Suppressor macrophage (primary cell): ENCODE measurements at places on chromosomes 5 and 9.

DNA sequence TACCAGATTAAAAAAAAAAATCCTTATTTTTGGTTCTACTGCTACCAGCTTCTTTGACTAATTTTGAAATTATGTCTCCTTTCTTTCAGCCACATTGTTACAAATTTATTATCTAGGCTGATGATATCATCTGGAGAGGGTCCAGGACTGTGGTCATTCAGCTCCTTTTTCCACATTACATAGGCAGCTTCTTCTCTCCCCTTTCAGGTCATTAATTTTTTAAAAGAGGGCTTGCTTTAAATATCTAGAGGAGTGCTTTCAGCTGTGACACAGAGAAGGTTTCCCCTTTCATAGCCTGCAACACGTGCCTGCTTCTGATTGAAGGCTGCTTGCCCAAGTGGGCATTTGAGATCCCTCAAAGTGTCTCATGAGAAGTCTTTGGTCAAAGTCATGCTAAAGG is 155.7 kb upstream of the PAPPA start:
- no peak for DNase-seq

DNA sequence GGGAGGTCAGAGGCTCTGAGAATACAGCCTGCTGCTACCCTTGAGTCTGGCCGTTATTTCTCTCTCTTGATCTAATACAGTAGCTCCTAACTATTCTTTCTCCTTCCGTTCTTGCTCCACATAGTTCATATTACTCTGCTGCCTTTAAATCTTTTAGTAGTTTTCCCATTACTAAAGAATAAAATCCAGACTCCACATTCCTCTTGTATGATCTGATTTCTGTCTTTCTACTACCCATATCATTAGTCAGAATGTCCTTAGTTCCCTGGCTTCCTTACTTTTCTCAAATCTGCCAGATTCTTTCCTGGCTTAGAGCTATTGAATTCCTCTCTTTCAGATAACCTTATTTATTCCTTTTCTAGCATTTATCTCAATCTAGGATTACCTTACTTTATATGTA is 40.0 kb downstream of the MARCHF6 start:
- no peak for DNase-seq

DNA sequence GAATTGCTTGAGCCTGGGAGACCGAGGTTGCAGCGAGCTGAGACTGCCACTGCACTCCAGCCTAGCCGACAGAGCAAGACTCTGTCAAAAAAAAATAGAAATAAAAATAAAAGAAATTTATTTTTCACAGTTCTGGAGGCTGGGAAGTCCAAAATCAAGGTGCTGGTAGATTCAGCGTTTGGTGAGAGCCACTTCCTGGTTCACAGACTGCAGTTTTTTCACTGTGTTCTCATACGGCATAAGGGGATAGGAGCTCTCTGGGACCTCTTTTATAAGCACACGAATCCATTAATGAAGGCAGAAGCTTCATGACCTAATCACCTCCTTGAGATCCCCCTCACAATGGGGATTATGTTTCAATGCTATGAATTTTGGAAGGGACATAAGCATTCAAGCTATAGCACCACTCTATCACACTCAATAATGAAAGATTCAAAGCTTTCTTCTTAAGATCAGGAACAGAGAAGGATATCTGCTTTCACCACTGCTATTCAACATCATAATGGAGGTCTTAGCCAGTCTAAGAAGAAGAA is 5.3 kb downstream of the PJA2 start:
- DNase-seq = no peak

DNA sequence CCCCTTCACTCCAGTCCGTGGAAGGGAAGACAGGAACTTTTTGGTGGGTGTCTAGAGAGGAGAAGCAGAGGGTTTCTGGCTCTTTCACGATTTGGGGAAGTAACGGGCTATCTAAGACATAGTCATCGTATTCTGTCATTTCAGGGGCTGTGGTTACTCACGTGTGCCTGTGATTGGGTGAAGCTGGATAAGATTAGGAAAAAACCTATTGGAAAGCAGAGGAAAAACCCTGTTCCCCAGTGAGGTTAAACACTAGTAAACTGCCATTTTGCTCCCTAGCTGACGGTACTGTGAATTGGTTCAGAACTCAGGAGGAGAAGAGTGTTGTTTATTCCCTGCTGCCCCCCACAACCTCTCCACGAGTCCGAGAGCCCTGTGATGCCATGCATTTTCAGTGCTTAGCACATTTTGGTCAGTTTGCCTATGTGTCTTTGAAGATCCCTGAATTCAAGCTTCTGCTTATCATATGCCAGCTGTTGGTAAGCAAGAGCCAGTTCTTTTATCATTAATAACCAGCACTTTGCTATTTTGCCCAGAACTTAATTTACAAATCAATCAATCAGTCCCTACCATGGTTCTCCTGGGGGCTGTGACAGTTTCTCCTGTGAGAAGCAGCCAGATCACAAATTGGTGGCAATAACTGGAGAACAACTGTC is 45.1 kb upstream of the ROR2 start:
- DNase-seq = peak; percentile 38

GRCh38 chr9:121424024-121424432 is 54.0 kb upstream of the STOM start:
- DNase-seq = no peak

- DNase-seq = no peak
These were observed 7.7 kb downstream of the HNRNPK start for GRCh38 chr9:83972286-83972685.

- DNase-seq = no peak
These were observed 38.8 kb downstream of the IARS1 start for GRCh38 chr9:92254381-92255337.

DNA sequence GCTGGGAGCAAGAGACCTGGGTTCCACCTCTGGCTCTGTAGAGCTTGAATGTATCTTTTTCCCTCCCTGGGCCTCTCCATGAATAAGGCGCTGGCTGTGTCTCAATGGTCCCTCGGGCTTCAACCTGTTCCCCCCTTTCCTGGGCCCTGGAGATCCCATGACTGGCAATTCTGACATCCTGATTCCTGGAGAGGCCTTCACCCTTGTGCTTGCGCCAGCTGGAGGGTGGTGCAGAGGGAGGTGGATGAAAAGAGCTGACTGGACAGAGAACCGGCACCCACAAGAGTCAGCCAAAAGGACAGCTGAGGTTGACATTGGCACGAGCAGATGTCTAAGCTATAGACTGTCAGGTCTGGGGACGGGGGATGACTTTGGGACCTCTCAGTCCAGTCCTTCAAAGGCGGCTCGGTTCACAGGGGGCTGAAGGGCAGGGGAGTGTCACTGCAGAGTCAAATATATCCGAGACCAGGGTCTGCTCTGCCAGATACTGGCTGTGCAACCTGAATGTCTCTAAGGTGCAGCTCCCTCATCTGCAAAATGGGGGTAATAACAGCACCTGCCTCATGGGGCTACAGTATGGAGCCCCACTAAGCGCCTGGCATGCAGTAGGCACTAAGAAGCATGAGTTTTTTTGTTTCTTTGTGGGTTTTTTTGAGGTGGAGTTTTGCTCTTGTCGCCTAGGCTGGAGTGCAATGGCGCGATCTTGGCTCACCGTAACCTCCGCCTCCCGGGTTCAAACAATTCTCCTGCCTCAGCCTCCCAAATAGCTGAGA is 13.8 kb downstream of the DNM1 start:
- peak; percentile 23 for DNase-seq

GRCh38 chr5:64299805-64300204 is 134.2 kb downstream of the RNF180 start:
- no peak for DNase-seq

DNA sequence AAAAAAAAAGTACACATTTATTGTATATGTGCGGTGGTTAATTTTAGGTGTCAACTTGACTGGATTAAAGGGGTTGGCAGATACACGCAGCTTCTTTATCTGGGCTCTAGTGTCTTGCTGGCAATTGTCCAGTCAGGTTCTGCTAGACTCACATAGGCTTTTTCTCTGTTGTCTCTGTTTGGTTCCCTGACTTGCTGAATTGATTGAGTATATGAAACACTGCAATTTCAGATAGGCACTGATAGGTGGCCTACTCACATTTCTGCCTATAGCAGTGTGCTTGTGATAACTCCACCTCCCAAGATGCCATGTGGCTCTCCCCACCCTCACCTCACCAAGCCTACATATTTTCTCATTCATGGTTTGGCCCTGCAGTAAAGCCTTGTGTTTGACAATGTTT is 52.5 kb downstream of the AOPEP start:
- no peak for DNase-seq

DNA sequence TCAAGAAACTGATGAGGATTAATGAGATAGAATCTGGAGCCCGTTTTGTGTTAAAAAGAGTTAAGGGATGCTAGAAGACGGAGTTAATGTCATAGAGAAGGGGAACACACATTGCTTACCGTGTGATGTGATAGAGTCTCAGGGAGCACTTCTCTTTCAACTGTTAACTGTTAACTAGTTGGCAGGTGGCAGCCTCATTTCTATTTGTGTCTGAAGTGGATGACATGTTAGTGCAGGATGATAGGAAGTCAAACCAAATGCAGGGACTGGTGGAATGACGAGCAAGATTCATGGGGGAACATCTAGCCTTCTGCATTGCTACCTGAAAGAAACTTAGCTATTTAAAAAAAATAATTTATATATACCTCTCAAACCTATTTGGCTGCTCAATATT is 222.7 kb downstream of the MAST4 start:
- DNase-seq = no peak

GRCh38 chr5:11584017-11584416 is 320.2 kb downstream of the CTNND2 start:
- no peak for DNase-seq

- DNase-seq = no peak
These were observed 3.1 kb downstream of the GPRIN1 start for GRCh38 chr5:176606875-176607274.

- no peak for DNase-seq
These were observed 57.9 kb downstream of the PBX3 start for GRCh38 chr9:125805057-125805456.

GRCh38 chr9:129253803-129254381 is 75.8 kb upstream of the IER5L start:
- DNase-seq = no peak

GRCh38 chr5:133006653-133007052 is 19.7 kb downstream of the ZCCHC10 start:
- DNase-seq = no peak

- no peak for DNase-seq
These were observed 33.3 kb downstream of the TMEM161B start for GRCh38 chr5:88235346-88235745.

DNA sequence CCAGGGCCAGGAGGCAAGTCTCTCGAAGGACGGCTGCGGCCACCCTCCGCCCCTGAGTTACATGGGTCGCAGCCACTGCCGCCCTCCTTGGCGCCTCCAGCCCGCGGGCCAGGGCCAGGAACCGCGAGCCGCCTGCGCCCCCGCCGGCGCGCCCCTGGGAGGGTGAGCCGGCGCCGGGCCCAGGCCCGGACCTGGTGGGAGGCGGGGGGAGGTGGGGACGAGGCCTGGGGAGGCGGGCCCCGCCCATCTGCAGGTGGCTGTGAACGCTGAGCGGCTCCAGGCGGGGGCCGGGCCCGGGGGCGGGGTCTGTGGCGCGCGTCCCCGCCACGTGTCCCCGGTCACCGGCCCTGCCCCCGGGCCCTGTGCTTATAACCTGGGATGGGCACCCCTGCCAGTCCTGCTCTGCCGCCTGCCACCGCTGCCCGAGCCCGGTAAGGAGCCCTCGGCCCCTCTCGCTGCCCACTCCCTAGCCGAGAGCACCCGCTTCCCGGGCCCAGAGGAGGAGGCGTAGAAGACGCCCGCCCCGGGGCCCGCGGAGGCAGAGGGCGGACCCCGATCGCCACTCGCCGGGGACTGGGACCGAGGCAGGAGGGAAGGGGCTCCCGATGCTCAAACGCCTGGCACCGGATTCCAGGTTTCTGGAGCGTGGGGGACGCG is at the start of gene ASS1:
Gene ASS1, plus strand, starts transcription at position 397 of the 657 bp plus-strand sequence. CDS start 7,268 bp downstream, outside the sequence.
- no peak for DNase-seq

DNA sequence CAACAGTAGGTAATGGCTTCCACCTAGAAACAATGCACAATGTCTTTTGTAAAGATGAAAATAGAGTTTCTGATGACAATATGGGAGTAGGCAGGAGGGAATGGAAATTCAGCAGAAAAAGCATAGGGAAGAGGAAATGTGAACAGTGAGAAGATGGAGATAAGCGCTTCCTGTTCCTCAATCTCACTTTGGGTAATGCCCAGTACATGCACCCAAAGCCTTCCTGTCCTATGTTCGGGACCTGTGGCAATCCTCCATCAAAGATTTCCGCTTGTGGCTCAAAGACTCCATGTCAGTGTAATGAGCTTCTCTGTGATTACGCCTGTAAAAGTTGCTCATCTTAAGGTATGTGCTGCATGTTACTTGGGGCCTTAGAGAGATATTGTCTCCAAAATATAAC is 2.7 kb downstream of the UGT3A1 start:
- no peak for DNase-seq

DNA sequence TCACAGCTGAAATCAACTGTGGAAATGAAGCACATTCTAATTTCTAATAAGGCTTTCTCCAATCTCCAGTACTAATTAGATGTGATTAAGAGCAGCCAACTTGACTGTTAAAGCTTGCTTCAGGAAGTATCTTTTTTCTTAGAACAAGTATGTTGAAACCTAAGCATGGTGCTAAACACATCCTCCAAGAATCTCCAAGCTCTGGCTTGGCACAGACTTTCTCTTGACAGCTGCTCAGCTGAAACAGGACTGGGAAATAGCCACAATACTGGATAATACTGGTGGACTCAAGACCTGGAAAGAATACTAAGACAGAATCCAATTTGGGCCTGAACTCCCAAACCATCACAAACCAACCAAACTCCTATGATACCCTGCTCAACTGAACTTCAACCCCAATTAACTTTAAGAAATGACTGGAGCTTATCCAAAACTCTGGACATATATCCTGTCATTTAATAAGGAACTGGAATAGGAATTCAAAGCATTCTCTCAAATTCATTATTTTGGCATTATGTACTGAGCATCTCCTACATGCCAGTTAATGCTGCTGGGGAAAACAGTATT is 16.2 kb downstream of the PRKAA1 start:
- DNase-seq = no peak

DNA sequence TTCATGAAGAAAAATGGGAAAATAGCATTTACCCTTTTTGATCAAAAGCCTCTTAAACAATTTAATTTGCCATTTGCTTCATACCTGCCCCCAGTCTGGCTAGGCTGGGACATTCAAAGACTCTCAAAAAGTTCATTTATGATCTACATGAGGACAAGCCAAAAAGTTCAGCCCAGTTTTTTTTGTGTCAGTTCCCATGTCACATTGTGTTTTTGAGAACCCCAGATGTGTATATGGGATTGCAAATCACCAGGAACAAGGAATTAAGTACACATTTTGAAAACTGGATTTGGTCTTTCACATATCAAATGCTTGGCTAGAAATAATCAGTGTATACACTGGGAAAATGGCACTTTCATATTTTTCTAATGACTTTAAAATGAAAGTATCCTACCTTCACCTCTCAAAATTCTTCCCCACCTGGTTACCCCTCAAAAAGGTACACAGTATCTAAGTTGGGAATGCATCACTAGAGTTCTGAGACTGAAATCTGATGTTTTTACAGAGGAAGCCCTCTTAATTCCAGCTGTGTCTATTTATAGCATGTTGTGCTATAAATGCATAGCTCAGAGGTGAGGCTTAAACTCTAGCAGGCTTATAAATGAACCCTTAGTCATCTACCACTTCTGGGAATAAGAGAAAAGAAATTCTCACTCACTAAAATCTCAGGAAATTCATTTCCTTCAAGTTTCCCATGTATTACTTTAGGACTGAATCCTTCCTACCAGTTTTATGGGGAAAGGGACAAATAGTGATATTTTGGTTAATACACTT is 9.3 kb downstream of the STOM start:
- no peak for DNase-seq
